ENCODE measurements at places on chromosomes 6 and 20.

DNA sequence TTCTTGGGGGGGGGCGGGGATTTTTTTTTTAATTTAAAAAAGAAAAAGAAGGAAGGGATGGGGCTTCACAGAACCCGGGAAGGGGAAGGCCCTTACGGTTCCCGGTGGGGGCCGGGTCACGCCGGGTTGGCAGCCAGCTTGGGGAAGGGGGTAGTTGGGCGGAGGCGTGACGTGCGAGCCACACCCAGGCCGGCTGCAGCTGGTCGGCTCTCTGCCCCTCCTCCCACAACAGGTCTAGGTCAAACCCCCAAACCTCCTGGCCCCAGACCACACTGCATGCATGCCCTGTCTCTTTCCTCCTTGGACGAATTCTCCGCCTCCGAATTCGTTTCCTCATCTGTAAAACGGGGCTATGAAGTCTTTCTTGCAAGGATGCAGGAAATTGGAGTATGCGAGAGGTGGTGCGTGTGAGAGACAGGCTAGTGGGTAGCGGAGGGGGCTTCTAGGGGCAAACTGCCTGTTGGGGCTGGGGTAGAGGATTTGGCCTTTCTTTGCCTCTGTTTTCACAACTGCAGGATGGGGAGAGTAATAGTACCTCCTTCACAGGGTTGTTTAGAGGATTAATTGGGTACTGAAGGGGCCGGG, 828 bp downstream of the HCK start:
- DNase-seq: no peak

- no peak for DNase-seq
Measured at GRCh38 chr6:143539734-143540133, 28.2 kb upstream of the FUCA2 start.

DNA sequence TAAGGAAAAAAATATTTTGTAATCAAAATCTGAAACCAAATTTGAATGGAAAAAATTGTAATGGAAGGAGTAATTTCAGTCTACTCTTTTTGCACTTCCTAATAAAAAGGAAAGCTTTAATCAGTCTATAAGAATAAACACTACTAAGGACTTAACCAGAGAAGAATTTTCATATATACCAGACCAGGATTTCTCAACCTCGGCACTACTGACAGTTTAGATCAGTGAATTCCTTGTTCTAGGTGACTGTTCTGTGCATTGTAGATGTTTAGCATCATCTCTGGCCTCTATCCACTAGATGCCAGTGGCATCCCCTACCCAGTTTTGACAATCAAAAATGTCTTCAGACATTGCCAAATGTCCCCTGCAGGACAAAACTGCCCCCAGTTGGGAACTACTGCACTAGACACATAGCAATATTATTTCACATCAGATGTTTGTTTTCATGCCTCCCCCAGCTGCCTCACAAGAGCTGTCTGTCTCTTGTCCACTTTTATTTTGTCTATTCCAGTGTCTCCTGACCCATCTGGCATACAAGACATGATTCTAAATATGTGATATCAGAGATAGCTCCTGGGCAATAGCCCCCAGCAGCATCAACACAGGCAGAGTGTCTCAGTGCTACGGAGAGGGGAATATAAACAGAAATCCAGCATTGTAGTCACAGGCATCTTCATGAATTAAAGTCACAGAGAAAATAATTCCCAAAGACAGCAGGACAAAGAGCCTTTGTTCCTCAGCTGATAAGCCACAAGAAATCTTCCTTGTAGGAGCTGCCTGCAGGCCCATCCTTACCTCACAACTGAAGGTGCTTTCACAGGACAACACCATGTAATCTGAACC, 27.0 kb downstream of the DNAAF9 start:
- DNase-seq: no peak

GRCh38 chr6:31356216-31356945, 598 bp downstream of the HLA-B start:
- no peak for DNase-seq

DNA sequence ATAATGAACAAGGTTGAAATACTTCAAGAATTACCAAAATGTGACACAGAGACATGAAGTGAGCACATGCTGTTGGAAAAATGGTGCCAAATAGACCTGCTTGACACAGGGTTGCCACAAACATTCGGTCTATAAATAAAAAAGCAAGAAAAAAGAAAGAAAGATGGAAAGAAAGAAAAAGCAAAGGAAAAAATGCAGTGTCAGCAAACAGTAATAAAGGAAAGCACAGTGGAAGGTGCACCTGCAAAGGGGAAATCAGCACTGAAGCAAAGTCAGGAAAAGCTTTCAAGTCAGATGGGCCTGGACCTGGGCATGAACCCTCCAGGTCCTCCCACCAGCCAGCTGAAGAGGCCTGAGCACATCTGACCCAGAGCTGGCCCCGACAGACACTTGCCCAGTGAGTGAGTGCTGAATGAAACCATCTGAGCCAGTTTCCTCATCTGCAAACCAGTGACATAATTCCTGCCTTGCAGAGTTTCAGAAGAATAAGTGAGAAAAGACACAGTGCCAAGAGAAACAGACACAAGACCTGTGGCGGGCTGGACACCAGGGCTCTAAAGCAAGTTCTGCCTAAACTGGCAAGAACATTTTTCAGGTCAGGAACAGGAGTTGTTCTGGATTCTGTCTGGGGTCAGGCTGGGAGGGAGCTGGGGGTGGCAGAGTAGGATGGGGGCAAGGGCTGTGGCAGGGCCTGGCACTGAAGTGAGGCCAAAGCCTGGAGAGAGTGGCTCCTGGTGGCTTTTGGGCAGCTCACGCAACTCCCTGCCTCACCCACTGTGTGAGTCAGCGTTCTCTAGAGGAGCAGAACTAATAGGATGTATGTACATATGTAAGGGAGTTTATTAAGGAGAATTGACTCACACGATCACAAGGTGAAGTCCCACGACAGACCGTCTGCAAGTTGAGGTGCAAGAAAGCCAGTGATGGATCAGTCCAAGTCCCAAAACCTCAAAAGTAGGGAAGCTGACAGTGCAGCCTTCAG, 23.9 kb upstream of the MICB start:
- DNase-seq: peak; percentile 49

GRCh38 chr6:158476389-158476788, 83.5 kb upstream of the TMEM181 start:
- DNase-seq: no peak
